Right cardiac atrium (tissue), 5 donors: ENCODE measurements at places on chromosomes 4 and X. TPM values are rescaled to one million over a fixed set of nuclear protein-coding genes. Genes with fewer than 3 reads are reported as not detected.

The USP17L30 gene
- not detected for total RNA-seq

The OTC gene
- total RNA-seq = 1.0 TPM

The HEPH gene
- 55.8 TPM for total RNA-seq

The AGTR2 gene
- 0.85 TPM for total RNA-seq

The SOX3 gene
- not detected for total RNA-seq

The UGT2B11 gene
- not detected for total RNA-seq

The SORCS2 gene
- 3.0 TPM for total RNA-seq

The CCNB3 gene
- 0.08 TPM for total RNA-seq

The DUX4 gene
- total RNA-seq = not detected

The ARAP2 gene
- 3.1 TPM for total RNA-seq

DNA sequence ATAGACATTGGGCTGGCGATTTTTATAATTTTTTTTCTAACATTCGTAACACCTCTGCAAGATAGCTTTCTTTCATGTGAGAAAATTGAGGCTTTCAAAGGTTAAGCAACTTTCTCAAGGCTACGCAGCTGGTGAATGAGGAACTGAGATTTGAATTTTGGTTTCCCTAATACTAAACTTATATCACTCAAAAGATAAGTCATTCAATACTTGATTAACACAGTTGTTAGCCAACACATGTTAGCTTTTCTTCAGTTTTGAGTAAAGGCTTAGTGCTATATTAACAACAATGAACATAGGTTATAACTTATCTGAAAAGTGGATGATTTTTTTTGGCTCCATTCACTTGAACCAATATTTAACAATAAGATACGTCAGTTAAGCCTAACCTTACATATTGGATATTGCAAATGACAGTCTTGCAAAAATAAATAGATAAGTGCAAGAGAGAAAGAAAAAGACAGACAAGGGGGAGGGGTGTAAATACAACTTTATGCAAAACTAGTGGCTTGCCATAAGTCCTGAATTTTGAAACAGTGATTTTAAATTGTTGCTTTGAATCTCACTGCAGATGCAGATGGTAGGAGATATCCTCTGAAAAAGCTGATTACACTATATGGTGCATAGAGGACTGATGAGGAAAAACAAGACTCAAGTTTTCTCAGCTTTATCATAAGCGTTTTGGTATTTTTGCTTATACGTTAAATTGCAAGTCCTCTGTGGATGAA lies 11.1 kb upstream of the GPM6A start:
- DNase-seq = no peak

DNA sequence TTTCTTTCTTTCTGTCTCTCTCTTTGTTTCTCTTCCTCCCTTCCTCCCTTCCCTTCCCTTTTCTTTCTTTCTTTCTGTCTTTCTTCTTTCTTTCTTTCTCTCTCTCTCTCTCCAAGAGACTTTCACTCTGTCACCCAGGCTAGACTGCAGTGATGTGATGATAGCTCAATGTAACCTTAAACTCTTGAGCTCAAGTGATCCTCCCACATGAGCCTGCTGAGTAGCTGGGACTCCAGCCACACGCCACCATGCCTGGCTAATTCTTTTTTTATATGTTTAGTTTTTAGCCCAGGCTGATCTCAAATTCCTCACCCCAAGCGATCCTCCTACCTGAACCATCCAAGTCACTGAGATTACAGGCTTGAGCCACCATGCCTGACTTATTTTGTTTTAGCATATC lies 64.3 kb upstream of the EMCN start:
- DNase-seq = no peak

- DNase-seq = no peak
Observed at GRCh38 chr4:155769090-155769489, 10.3 kb downstream of the GUCY1B1 start.

DNA sequence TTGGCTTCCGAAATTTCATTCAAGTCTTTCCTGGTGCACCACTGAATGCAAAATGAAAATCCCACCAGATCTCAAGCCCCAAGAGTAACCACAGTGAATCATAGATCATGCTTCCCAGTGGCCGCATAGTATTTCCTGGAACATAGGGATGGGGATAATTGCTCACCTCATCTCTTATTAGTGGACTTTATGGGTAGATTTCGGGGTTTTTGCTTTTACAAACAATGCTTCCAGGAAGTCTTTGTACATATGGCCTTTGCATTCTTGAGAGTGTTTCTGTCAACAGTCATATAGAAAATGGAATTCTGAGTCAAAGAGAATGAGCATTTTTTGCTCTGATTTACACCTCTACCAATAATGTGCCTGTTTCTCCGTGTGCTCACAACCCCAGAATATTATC lies 53.4 kb downstream of the PPEF2 start:
- DNase-seq = no peak

DNA sequence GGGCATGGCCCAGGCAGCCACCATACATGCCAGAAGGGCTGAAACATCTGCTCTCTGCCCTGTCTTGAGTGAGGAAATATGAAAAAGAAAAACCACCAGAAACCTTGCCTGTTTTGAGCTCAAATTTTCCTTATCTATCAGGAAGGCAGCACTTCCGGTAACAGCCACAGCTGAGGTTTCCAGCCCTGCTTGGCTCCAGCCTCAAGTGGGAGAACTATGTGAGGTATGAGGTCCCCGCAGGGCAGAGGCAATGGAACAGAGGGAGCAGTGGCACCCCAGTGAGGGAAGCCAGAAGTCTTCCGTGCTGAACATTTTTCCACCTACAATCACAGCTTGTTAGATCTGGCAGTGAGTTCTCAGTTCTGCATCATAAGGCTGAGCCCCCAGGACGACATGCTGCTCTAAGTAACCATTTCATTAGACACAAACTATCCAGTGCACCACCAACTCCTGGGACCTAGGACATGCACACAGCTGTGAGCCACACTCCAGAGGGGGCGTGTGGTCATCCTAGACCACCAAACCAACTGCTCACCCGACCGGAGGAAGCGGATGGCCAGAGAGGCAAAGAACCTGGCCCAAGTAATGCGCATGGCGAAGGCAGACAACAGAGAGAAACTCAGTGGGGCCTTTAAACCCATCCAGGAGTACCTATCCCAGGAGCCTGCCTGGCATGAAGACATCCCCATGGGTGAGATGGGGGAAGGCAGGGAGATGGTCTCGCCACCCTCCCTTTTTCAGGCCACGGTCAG lies 22.6 kb downstream of the WDR1 start:
- DNase-seq = peak; percentile 87

DNA sequence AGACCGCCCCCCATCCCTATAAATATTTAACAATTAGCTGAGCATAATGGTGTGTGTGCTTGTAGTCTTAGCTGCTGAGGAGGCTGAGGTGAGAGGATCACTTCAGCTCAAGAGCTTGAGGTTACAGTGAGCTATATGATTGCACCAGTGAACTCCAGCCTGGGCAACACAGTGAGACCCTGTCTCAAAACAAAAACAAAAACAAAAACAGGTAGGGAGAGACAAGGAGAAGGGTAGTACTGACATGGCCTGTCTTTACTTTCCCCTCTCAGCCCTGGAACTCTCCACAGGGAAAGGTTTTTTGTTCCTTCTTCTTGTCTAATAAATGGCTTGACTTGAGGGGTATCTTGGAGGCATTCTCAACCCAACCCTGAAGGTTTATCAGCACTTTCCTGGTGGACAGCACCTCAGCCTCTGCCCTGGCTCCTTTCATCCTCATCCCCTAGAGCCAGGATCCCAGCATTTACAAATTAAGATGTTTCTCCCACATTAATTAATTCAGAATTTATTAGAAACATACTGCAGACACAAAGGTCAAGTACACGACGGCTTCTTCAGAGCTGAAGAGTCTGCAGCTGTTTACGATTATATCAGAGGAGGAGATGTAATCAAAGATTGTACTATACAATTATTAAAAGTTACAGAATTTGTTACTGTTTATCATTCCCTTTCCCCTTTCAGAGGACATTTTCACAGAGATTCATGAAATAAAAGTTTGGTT lies 131.8 kb downstream of the AFF1 start:
- DNase-seq = no peak

GRCh38 chrX:38973322-38973721 lies 172.1 kb downstream of the MID1IP1 start:
- DNase-seq = no peak

DNA sequence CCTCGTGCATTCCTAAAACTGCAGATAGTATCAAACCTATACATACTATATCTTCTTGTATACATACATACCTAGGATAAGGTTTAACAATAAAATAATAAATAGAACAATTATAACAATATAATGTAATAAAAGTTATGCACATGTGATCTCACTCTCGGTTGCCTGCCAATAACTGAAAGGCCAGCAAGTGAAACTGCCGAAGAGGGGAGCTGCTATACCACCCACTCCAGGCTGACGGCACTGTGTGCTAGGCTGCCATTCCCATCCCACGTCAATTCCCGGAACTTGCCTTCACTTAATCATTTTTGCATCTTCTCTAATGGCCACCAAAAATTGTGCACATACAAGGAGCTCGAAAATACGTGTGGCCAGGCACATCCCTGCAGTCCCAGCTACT lies 451.1 kb upstream of the FAT1 start:
- DNase-seq = no peak

DNA sequence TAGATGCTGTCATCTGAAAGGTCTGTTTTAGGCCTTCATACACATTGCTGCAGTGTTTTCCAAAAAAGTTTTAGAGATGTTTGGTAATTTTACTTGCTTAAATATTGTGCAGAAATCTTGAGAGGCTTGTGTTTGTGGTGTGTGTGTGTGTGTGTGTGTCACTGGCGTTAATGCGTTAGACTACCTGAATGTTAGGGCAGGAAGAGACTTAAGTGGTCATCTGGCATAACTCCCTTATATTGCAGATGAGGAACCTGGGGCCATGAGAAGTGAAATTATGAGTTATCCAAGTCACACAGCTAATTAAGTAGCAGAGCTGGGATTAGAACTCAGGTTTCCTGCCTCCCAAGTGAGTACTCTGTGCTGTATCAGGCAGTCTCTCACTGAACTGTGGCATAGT lies 1.4 kb downstream of the LSM6 start:
- no peak for DNase-seq

DNA sequence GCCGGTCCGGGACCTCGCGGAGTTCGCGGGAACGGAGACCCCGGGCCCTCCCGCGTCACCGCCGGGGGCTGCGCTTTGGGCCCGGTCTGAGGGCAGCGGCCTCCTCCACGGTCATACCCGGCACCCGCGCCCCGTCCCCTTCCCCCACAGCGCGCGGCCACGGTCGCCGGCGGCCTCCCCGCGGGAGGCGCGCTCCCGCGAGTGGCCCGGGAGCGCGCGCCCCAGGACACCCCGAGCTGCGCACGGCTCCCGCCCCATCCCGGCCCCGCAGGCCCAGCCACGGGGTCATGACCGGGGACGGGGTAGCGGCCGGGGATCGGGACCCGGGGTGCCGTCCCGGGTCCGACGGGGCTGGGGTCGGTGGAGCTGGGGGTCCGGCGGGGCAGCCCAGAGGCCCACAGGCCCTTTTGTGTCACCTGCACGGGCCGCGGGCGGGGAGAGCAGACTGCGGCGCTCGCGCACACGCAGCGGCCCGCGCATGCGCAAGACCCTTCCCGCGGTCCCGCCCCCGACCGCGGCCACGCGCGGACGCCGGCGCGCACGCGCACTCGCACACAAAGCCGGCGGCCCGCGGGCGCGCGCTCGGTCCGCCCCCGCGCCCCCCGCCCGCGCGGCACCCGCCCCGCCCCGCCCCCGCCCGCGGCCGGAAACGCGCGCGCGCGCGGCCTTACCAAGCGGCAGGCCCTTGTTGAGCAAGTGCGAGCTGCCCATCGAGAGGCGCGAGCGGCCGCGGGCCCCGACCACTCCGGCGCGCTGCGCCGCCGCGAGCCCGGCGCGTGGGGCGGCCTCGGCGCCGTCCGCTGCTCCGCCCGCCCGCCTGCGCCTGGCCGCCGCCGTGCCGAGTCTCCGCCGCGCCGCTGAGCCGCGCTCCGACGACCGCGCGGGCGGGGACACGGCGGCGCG lies at the start of gene CTBP1:
Gene CTBP1 (minus strand): TSS at position 886 of the 903 bp plus-strand sequence. CDS start 7,799 bp downstream, outside the sequence.
- DNase-seq = peak; percentile 92

GRCh38 chr4:168723020-168723419 lies 226.2 kb downstream of the PALLD start:
- DNase-seq = no peak

DNA sequence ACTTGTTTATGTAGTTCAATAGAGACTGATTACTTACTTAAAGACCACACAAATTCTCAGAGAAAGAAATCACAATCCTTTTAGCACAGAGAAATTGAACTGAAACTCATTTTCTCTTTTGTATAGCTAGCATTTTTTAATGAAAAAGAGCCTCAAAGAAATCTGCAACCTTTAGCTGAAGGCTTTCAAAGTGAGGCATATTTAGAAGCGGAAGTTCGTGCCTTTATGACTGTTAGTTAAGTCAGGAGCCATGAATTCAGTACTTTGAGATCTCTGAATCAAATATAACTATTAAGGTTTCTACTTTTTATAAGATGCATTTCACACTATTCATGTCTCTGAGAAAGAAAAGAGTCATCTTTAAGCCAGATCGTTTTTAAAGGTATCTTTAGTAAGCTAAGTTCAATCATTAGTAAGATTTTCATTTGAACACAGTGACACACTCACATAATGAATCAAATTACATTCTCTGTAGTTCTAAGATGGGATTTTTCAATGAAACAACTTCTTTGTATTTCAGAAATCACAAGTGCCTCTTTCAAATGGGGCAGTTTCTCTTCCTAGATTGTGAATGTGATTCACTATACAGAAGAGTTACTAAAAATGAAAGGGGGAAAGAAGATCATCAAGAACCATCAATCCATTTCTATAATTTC lies 61.4 kb downstream of the SMARCA1 start:
- DNase-seq = no peak

DNA sequence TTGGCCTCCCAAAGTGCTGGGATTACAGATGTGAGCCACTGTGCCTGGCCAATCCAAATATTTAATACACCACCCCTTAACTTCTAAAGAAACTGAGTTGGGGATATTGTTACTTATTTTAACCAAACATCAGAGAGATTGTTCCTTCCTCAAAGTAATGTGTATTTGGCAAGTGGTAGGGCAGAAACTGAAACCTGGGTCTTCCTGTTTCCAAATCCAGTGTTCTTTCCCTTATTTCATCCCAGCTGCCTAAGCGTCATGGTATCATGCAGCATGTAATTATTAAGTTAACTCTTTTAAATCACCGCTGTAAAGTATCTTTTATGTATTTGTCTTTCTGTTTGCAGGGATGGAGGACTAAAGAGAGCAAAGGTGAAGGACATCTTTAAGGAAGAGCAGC lies 68.4 kb downstream of the GPAT3 start:
- DNase-seq = no peak

DNA sequence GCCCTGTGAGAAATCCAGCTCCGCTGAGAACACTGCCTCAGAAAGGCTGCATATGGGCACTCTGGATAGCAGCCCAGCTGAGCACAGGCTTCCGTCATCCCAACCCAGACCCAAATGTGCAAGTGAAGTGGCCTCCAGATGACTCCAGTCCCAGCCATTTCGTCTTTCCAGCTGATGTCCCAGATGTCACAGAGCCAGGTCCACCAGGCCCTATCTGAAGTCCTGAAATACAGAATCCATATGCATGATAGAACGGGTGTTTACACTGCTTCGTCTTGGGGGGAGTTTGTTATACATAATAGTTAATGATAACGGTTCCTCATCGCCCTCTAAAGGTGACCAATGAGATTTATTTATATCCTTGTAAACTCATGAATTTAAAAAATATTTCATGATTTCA lies 72.6 kb upstream of the TRIM2 start:
- DNase-seq = no peak

GRCh38 chrX:116232833-116233232 lies 62.3 kb downstream of the AGTR2 start:
- DNase-seq = no peak
